ENCODE measurements at places on chromosomes 12 and 14.

- no peak for DNase-seq
Observed at GRCh38 chr14:31510222-31510621, 22.4 kb upstream of the GPR33 start.

DNA sequence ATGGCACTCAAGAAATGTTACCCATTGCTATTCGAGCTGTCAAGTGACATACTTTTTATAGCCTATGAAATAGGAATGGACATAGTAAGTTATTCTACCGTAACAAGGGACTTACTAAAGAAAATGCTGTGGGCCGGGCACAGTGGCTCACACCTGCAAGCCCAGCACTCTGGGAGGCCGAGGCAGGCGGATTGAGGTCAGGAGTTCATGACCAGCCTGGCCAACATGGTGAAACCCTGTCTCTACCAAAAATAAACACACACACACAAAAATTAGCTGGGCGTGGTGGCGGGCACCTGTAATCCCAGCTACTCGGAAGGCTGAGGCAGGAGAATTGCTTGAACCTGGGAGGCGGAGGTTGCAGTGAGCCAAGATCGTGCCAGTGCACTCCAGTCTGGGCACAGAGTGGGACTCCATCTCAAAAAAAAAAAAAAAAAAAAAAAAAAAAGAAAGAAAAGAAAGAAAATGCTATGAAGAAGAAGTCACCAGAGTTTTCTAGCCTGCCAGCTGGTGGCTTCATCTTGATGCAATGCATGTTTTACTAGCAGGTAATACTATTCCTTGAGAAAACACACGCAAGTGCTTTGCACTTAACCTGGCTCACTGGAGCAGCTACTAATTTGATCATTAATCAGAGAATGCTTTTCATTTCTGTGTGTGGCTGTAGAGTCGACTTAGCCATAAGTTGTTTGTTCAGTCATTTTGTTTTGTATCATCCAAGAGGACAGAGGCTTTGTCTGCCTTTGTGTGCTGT lies 166.7 kb upstream of the MYL2 start:
- no peak for DNase-seq

DNA sequence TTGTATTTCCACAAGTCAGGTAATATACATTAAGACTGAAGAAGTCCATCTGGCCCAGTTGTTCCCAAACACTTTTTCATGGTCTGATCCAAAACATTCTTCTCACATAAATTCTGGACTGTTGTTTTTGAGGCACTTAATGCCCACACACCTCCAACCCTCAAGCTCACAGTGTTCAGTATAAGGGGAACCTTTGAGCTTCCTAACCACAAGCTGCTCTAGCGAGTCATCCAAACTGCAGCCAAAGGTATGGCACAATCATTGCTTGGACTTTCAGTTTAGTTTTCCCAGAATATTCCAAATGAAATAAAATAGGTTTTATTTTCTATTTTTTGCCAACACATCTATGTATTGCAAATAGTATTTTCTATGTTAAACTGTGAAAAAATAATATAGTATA lies 103.0 kb downstream of the PUS7L start:
- DNase-seq, result no peak

GRCh38 chr14:53458368-53458814 lies 305.3 kb upstream of the DDHD1 start:
- no peak for DNase-seq

GRCh38 chr12:29743801-29744200 lies 39.9 kb downstream of the TMTC1 start:
- DNase-seq, result no peak

GRCh38 chr14:52844262-52845060 lies 53.1 kb upstream of the GNPNAT1 start:
- no peak for DNase-seq

DNA sequence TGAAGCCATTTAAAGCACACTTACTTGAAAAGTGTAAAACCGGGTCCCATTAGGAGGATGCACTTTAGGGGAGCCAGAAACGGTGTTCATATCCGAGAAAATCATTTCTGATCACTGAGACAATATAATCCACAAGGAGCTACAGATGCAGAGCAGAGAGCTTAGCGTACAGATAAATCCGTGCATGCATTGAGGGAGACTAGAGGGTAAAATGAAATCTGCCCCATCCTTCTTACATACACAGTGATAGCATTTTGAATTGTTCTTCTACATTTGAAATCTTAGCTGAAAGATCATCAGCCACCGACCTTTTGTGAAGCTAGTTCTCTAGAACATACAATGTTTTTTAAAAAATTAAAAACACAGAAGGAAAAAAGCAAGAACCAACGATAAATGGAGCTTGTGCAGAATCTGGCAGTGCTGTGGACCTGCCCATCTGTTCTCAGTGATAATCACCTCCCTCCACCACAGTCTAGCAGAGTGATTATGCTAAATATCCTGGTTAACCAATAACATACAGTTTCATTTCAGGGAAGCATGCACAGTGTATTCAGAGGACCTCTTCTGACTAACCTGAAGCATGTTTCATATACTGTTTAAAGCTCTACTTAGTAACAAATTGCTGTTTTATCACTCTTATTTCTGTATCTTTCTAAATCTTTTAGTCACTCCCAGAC lies 161.1 kb downstream of the PPFIA2 start:
- DNase-seq, result no peak

DNA sequence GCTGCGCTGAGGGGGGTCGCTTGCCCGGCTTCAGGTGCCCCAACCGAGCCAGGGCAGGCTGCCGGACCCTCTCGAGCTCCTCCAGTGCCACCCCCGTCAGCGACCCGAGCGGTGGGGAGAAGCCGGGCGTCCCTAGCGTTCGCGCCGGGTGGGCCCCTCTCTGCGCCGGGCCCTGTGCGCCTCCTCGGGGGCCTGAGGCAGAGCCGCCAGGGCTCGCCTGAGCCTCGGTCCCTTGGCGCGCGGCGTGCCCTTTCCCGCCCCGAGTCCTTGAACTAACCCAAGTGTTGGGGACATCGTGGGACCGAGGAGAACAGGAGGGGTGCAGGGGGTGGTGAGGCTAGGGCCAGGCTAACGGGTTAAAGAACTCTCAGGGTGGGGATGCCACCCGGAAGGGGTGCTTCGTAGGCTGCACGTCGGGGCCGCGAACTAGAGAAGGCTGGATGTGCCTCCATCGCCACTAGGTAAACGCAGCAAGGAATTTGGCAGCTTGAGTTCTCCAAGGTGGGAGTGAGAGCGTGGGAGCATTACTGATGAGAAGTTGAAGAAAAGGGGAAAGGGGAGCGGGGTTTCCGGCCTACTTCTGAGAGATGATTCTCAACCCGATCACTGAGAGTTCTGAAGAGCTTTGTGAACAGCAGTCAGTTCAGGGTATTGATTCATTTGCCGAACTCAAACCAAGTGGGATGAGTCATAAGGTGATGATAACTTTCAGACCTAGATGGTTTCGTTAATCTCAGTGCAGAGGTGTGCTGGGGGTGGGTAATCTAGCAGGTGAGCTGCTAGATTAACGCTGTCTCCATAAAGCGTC lies 618 bp downstream of the RNF34 start:
- DNase-seq, result no peak

DNA sequence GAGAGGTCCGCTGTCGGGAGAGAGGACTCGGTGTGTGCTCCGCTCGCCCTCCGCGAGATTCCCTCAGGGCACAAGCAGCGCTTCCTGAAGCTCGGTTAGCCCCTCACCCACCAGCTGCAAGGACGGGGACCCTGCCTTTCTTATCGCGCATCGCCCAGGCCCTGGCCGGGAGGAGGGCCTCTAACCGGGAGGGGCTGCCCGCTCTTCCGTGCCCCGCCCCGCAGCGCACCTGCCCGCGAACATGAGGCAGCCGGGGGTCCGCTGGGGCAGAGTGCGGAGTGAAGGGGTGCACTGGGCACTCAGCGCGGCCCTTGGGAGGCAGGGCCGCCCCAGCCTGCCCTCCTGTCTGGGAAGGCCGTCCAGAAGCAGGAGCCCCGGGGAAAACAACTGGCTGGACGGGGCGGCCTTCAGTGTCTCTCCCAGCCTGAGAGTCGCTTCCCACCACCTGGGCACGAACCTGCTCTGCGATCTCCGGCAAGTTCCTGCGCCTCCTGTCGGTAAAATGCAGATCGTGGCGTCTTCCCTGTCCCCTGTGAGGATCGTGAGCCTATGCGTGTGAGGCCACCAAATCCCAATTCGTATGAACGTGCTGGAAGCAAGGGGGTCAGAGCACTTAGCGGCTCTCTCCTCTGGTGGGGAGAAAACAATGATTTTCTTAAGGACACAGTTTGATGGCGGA lies 28.0 kb upstream of the ADIPOR2 start:
- no peak for DNase-seq

DNA sequence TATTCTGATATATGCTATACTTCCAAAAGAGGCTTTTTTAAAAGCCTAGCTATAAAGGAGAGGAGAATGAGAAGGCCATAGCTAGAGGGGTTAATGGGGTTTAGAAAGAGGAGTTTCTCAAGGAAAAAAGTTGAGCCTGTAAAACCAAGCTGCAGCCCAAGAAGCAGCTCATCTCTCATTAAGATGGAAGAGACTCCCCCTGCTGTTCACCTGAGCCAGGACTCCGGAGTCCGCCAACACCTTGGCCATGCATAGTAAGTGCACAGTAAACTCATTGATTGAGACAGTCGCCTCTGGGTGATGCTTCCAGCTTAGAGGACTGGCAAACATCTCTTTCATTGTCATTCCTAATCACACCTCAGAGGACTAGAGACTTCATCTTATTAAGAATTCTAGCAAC lies 46.2 kb downstream of the ANO2 start:
- no peak for DNase-seq

DNA sequence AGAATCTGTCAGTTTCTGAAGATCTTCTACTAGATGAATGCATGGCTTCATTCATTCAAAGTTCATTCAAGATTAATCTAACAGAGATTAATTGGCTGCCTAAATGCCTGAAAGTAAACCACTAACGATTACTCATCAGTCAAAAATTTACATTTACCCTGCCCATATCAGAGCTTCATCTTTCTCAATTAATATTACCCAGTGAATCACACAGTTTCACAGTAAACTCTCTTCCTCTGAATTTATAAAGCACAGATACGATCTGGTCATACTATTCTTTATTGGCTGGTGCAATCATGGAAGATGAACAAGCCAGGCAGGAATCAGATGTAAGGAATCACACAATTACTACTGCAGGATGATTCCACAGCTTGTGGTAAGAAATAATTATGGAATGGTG lies 377.7 kb downstream of the SLC16A7 start:
- no peak for DNase-seq

DNA sequence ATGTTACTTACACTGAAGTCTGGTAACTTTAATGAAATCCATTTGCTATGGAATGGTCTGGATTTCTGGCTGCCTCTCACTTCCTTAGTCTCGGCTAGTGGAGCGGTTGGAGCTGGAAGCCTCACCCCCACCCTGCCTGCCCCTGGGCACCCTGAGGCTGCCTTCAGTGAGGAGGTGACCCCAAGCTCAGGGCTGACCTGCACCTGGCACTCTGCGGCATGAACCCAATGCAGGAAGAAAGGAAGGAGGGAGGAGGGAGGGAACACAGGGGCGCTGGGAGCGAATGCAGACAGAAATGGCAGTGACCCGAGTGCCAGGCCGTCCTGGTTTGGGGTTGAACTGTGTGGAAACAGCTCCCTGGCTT lies 353.1 kb downstream of the TMEM121 start:
- DNase-seq, result no peak

DNA sequence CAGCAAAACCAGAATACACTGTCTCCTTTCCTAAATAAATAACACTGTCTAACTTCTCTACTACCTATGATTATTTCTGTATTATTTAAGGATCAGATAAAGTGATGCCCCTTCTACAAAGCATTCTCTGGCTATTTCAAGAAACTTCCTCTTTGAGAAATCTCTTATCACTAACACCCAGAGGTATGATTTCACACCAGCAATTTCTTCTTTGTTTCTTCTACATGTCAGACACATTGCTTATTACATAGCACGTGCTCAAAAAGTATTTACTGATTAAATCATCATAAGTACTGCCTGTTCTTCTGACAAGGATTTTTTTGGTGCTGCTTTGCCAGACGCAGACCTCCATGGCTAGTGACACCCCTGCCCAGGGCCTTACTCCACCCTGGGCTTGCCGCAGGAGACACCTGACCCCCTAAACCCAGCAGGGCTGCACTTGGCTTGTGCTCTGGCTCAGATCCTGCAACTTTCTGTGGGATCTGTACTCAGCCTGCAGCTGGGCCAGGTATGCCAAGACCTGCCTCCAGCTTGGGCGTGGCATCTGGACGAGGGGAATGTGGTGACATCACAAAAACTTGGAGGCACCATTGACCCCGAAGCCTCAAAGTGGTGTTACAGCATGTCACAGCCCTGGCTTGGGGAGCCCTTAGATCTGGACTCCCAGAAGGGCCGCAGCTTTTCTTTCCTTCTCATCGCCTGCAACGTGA lies 15.4 kb upstream of the HIGD1C start:
- no peak for DNase-seq

DNA sequence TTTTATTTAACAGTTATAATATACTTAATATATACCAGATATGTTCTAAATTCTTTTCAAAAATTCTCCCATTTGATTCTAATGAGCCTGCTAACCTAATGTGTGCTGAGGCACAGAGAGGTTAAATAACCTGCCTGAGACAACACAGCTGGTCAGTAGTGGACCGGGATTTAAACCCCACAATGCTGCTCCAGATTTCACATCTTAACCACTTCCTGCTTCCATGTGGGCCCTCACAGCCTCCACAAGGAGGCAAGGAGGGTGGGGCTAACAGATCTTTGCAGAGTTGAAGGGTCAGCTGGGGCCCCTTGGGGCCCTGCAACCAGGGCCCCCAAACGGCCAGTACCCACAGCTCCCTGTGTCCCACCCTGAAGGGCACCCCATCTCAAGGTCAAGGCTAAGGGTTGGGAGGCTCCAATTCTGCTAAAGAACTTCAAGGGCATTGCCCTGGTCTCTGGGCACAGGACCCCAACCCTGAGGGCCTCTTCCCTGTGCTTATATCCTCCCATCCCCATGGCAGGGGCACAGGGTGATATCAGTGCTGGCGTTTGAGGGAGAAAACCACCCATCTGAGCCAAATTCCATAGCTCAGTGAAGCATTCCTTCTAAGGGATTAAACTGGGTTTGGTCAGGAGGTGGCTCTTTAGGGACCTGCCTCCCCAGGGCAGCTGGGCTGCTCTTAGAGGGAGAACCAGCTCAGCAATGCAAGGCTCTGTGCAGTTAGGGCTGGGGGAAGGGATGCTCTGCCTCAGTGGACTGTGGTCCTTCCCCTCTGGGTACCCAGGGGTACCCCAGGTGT lies 2.2 kb downstream of the KRT80 start:
- no peak for DNase-seq

Measured in cortex of kidney (tissue), 1 donor.